ENCODE measurements at places on chromosomes 3 and 15.

DNA sequence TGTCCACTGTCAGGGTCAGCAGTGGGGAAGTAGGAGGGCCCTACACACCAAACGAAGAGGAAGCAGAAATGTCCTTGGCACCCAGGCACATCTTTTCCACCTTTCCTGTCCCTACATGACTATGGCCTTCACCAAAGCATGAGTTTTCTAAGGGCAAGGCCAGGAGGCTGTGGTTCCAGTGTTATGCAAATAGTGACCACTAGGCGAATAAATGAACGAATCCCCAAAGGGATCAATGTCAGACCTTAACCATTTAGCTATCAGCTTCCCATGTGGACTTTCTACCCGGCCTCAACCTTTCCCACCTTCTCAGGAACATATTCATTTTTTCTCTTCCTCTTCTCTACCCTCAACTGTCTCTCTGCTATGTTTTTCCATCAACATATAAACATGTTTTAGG, 63.1 kb downstream of the NTRK3 start:
- DNase-seq: no peak

- no peak for DNase-seq
Measured at GRCh38 chr3:32493437-32494414, 8.9 kb downstream of the CMTM6 start.

GRCh38 chr3:179719048-179719734, 66.4 kb downstream of the USP13 start:
- DNase-seq: no peak

DNA sequence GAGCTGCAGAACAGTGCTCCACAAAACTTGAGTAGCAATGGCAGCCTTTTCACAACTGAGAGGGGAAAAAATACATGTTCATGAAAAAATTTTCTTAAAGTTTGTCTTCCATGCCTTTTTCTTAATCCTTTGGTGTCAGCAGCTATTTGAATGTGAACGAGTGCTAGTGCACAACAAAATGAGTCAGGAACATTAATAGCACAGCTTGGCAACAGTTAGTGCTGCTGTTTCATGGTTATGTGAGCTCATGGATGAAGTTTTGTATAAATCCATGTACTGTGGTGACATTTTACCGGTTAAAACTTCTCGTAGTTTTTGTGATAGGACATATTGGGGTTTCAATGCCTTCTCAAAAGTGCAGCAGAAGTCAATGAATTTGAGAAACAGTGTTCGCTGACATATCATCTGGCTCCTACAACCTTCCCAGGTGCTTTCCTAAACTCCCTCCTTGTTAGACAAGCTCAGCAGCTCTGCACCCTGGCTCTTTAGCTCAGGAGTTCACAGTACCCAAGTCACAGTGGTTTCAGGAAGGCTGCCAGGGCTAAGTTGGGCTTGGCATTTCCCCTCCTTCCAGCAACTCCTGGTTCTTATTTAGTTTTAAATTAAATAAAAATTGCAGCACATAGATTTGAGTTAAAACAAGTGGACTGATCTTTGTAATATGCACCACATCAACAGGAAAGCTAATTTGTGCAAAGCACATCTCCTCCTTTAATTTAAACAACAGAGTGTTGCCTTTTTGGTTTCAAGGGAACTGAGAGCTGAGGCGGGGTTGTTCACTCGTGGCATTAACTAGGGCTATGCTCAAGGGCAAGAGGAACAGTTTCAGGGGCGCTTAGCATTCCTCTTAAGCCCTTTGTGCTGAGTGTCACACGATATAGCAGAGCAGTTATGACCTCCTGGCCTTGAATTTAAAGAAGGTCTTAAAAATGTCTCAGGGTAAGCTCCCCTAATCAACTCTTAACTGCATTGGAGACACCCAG, 362.8 kb downstream of the CHST2 start:
- DNase-seq: no peak

GRCh38 chr3:41845826-41846225, 116.1 kb downstream of the ULK4 start:
- DNase-seq: no peak

- DNase-seq: no peak
Measured at GRCh38 chr15:67832897-67833709, 6.7 kb downstream of the RNU6-1 start.

- DNase-seq: no peak
Measured at GRCh38 chr3:126364130-126364695, 7.0 kb upstream of the KLF15 start.

DNA sequence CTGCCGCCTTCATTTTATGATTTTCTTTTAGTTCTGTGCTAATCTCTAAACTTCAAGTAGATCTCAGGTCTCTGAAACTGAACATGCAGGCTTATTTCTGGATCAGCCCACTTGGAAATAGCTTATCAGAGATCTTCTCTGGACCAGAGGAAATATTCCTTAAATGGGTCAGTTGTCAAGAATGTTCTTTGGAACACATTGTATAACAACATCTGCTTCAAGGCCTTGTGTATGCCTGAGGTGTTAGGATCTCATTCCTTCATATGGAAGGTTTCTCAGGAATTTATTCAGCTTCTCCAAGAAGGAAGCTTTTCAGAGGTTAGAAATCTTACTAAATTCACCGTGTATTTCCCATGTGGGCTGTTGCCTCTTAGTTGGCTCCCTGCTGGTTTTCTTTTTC, 47.4 kb downstream of the SYN2 start:
- DNase-seq: no peak

GRCh38 chr3:172181932-172182586, 142.7 kb downstream of the FNDC3B start:
- no peak for DNase-seq

- DNase-seq: no peak
Measured at GRCh38 chr15:28875461-28876000, 10.2 kb upstream of the APBA2 start.

DNA sequence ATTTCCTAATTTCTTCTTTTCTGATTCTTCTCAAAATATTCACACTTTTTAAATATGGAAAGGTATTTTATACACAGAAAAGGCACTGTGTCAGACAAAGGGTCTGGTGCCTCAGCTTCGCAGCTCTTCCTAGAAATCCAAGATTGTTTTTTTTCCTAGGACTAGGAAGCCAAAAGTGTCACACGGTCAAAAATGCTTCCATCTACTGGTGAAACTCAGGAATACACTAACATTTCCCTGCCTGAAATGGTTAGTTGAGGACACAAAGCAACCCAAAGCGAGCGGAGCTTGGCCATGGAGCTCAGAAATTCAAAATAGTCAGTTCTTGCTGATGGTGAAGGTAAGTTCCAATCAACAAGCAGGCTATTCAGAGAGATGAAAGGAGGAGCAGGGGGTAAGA, 426.5 kb upstream of the RASGRP1 start:
- DNase-seq: no peak
